ENCODE measurements at places on chromosomes 1 and 21. TPM values are rescaled to one million over a fixed set of nuclear protein-coding genes. Genes with fewer than 3 reads are reported as not detected.

DNA sequence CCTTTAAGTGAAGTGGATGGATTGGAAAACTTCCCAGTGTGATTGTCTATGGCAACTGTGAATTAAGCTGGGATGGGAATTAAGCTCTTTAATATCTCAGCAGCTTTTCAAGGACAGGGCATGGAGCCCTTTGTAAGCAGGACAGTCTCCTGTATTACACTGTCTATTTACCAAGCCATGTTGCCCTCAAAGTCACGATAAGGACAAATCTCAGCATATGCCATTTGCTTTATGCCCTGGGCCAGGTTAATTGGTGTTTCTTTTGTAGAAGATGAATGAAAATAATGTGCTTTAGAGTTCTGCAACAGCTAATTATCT, 17.6 kb downstream of the UTP25 start:
- no peak for DNase-seq

- no peak for DNase-seq
These were observed 82.2 kb upstream of the BCAR3 start for GRCh38 chr1:93763704-93764365.

- DNase-seq, result no peak
These were observed 148.1 kb downstream of the NRIP1 start for GRCh38 chr21:14916676-14917141.

- no peak for DNase-seq
These were observed 210.6 kb upstream of the IRF2BP2 start for GRCh38 chr1:234820597-234820996.

The VASH2 gene
- 0.51 TPM for polyA plus RNA-seq

GRCh38 chr1:32977546-32978087, 13.0 kb upstream of the RNF19B start:
- DNase-seq, result no peak

- DNase-seq, result no peak
These were observed 37.6 kb downstream of the ELF3 start for GRCh38 chr1:202047977-202048376.

The ZNF669 gene
- polyA plus RNA-seq, result 3.2 TPM

Measured in heart left ventricle (tissue), 16 donors.